ENCODE measurements at places on chromosomes 4 and X.

DNA sequence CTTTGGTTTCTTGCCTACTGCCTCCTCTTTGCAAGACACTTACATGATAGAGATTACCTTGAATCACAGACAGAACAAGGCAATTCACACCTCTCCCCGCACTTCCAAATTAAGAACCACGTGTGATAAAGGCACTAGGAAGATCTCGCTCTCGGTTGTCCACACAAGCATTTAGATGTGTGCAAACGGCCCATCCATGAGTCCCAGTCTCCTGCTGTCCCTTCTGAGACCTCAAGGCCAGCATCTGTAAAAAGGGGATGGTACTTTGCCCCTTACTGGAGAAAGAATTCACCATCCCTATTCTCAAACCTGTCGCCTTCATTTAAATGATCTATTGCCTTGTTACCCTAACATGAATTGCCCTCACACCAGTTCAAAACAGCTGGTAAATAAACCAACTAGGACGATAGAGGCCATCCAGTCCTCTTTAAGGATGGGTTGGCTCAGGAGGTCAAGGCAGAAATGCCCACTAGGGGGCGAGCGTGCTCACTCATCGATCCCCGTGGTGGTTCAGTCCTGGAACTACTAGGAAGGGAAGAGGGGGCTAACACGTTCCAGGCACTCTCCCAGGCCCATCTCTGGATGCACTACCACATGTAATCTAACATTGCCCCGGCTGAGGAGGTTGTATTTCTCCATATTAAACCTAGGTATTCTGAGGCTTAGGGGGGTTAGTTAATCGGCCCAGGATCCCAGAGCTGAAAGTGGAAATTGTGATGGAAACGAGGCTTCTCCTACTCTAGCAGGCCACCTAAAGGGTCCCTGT, 95.8 kb downstream of the DHX15 start:
- peak; percentile 67 for DNase-seq

DNA sequence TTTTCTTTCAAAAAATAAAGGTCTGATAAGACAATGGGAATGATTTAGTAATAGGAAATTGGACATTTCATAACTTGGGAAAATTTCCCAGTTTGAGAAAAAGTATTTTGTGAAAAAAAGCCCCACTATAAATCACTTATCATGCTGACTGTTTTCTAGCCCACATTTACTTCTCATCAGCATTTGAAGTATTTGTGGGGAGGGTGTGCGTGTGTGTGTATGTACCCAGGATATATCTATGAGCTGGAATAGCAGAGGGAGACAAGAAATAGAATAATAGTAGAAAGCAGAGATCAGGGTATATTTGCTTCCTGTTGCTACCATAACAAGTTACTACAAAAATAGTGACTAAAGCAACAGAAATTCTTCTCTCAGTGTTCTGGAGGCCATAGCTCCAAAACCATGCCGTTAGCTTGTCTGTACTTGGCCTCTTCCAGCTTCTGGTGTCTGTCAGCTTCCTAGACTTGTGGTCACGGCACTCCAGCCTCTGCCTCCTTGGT, 139.8 kb downstream of the PTTG2 start:
- DNase-seq, result no peak

GRCh38 chrX:2828959-2829411, 255 bp downstream of the GYG2 start:
- no peak for DNase-seq

- DNase-seq, result no peak
Measured at GRCh38 chrX:139158256-139158655, 372.3 kb upstream of the F9 start.

GRCh38 chrX:23936180-23936579, 28.4 kb downstream of the CXorf58 start:
- no peak for DNase-seq

GRCh38 chrX:33385546-33385945, 174.2 kb upstream of the DMD start:
- no peak for DNase-seq

GRCh38 chr4:7648544-7649395, 214.0 kb upstream of the PSAPL1 start:
- DNase-seq, result no peak

GRCh38 chr4:81472281-81473182, 825 bp upstream of the RASGEF1B start:
- peak; percentile 81 for DNase-seq

GRCh38 chrX:16082470-16083085, 40.8 kb upstream of the GRPR start:
- DNase-seq, result no peak

GRCh38 chr4:158050942-158051341, 121.9 kb downstream of the GASK1B start:
- no peak for DNase-seq

DNA sequence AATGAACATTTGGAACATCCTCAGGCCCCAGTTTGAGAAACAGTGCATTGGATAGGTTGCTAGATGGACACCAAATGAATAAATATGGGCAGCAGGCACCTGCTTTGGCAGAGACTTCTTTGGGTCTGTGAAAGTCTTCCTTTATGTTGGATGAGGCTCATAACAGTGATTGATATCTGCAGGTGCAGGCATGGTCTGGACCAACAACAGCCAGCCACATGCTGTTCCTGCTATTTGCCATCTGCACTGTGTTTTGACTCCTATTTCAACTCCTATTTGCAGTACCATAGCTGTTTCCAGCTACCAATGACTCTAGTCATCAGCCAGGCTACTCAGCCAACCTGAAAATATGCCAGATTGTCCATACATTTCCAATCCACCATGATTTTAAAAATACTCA, 60.9 kb downstream of the ANAPC4 start:
- DNase-seq, result peak; percentile 65

DNA sequence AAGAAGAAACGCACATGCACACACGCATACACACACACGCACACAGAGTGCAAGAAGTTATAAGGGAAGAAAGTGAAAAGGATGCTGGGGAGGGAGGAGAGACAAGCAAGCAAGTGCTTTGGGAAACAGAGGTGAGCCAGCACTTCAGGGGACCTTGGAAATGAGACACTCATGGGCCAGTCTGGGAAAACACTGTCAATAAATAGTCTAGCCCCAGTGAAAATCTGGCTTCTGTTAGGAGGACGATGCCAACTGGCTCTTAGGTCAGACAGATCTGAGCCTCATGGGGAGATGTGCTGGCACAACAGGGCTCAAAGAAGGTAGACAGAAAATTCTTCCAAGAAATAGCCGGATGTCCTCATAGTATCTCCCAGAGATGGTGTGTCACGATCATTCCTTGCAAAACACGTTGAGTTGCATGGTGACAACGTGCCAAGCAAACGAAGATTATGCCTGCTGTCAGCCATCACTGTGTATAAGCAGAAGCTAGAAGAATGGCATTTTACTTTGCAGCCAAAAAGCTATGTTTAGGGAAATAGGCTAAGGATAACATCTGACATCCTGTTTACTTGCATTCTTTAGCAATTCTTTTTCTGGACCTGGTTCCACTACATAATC, 557 bp upstream of the ARHGEF6 start:
- DNase-seq, result no peak

DNA sequence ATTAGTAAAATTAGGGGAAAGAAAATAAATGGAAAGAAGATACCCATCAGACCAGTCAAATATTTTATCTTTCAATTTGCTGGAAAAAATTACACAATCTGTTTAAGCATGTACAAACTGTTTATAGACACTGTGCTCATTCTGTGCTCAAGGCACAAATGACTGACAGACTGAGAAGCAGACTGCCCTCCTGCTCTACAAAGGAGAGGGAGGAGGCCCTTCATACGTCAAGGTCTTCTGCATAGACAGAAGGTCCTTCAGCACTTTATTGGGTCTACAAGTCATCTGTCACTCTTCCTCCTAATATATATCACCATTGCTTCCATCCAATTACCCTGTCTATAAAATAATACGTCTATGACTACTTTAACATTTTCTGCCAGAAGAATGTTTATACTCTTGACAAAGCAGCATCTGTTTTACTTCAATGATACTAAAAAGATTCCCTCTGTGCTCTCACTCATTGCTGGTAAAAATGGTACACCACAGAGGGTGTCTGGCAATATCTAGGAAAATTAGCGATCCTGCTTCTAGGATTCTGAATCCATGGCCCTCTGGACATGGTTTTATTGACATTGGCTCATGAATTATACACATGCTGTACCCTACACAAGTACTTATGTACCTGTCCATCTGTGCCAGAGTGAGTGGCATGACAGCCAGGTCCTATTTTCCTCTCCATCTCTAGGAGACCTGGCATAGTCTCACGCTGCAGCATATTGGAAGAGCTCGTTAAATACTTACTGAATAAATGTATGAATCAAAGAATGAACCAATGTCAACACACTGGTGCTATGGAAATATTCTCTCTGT, 11.3 kb downstream of the SLC10A6 start:
- DNase-seq, result peak; percentile 31

- DNase-seq, result no peak
Measured at GRCh38 chrX:153662266-153662665, 11.3 kb downstream of the PNCK start.

DNA sequence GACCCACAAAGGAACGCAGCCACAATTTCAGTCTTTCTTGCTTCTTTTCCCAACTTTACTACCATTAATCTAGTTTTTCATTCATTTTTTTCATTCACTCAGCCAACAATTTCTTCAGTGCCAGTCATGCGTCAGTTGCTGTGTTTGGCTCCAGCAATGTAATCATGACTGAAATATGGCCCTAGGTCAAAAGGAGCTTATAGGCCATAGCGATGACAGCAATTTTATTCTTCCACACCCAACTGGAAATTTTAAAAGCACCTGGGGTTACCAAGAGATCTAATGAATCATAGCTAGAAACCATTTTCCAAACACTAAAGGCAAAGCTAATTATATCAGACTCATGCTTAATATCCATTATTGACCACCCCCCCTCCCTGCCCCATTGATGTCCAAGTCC, 29.8 kb upstream of the C1QTNF7 start:
- DNase-seq, result no peak

GRCh38 chr4:41120297-41121217, 93.8 kb downstream of the APBB2 start:
- DNase-seq, result no peak

GRCh38 chr4:110989125-110989524, 366.2 kb upstream of the PITX2 start:
- DNase-seq, result no peak

- no peak for DNase-seq
Measured at GRCh38 chr4:148823419-148823769, 381.2 kb upstream of the NR3C2 start.

- DNase-seq, result no peak
Measured at GRCh38 chr4:143402776-143403552, 66.3 kb downstream of the GAB1 start.

- peak; percentile 64 for DNase-seq
Measured at GRCh38 chrX:22652596-22652995, 347.2 kb upstream of the DDX53 start.

DNA sequence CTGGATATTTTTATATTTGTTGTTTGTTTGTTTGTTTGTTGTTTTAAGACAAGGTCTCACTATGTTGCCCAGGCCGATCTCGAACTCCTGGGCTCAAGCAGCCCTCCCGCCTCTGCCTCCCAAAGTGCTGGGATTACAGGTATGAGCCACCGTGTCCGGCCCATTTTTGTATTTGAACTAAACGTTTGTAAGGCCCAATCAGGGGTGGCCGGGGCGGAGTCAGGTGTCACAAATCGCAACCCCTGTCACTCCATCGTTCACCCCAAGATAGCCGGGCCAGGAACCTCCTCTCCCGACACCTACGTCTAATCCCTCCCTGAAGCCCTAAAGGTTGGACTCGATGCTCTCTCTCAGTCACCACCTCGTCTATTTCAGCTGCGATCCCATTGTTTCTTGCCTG, 722 bp upstream of the EFHC2 start:
- DNase-seq, result no peak

GRCh38 chr4:7983296-7983695, 43.6 kb upstream of the AFAP1 start:
- DNase-seq, result no peak

DNA sequence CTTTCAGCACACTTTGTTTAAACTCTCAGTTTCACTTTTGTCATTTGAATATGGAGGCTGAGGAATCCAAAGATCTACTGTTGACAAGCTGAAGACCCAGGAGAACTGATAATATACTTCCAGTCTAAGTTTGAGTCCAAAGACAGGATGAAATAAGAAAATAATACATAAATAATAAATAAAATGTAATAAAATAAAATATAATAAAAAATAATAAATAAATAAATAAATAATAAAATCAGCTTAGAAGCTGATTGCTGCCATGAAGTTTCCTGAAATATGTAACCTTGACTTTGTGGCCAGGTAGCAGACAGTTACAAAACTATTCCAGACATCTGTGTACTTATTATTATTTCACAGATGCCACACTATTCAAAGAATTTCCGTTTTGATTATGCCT, 55.0 kb downstream of the NPY2R start:
- no peak for DNase-seq

- DNase-seq, result no peak
Measured at GRCh38 chr4:99586797-99587196, 12.2 kb downstream of the MTTP start.

DNA sequence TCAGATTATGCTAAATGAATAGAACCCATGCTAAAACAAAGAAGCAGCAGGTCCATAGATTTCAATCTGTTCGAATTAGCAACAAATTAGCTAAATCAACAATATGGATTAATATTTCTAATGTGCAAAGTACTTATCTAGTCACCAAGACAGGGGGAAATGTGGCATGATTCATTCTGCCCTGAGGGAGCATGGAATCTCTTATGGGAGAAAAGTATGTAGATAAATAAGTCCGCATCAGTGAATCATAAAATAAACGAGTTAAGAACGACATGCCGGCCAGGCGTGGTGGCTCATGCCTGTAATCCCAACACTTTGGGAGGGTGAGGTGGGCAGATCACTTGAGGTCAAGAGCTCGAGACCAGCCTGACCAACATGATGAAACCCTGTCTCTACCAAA, 102.1 kb downstream of the ANOS1 start:
- no peak for DNase-seq

- DNase-seq, result no peak
Measured at GRCh38 chrX:24920769-24921168, 95.0 kb downstream of the ARX start.

DNA sequence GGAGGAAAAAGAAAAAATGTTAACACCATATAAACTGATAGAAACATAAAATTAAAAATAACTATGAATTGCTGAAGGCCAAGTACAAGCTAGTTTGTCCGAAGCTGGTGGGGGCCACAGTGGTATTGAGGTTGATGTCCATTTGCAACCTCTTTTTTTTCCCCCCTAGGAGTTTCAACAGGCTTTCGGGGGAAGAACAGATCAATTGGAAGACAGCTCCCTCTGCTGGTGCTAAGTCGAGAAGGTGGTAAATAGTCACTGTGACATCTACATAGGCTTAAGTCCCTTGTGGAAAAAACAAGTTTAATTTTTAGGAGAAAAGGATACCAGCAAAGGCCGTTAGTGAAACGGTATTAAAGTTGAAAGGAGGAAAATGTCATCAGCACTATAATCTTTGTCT, 115.7 kb upstream of the ZXDA start:
- no peak for DNase-seq

GRCh38 chr4:48602763-48603162, 112.7 kb downstream of the ZAR1 start:
- DNase-seq, result no peak
